AG10803 (cell line): ENCODE measurements at places on chromosomes 5 and 9.
A peak's percentile ranks its signal among the peaks of the same experiment; 100 is the strongest.

DNA sequence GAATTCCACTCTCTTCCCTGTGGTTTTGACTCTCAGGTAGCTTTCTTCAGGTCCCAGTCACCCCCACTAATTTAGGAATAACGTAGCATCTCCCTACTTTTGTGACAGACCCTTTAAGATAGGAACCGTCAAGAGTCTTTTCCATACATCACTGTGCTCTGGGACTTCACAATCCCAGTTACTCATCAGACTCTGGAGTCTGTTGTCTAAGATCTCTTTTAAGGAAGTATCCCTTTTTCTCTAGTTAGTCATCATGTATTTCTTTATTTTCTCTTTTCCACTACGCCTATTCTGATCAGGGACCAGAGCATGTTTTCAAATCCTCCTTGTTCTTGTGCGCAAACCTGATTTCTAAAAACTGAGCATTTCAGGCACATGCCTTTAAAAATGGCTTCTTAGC is 143.0 kb downstream of the GOLPH3 start:
- peak; percentile 22 for DNase-seq

- DNase-seq = no peak
Observed at GRCh38 chr5:78611126-78611605, 37.4 kb downstream of the LHFPL2 start.

- DNase-seq = no peak
Observed at GRCh38 chr9:137278061-137278701, 655 bp downstream of the TOR4A start.

DNA sequence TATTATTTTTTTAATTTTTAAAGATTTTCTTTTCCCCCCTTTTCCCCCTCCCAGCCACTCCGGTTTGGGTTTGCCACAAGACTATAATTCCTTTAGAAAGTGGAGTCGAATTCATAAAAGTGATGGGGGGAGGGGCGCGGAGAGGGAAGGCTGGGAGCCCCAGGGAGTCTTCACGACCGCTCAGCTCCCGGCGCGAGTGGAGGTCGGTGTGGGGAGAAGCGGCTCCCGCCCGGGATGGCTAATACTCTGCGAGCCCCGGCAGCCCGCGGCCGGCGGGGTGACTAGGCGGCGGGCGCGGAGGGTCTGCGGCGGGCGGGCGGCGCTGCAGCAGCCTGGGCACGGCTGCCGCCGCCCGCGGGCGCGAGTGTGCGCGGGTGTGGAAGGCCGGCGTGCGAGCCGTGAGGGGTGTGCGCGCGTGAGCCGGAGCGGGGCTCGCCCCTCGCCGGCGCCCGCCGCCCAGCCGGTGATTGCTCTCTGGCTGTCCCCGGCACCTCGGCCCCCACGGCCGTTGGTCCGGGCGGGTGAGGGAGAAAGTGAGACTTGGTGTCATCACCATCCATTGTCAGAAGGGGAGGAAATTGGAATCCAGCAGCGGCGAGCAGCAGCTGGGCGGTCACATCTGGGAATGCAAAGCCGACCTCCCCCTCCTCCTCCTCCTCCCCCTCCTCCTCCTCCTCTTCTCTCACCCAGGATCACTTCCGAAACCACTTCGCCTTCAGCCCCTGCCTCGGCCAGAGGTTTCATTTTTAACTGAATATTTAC is at the start of gene PARP8:
PARP8 (plus strand) TSS at position 377 of the 762 bp plus-strand sequence. CDS start 459 bp downstream, outside the sequence.
- peak; percentile 36 for DNase-seq

DNA sequence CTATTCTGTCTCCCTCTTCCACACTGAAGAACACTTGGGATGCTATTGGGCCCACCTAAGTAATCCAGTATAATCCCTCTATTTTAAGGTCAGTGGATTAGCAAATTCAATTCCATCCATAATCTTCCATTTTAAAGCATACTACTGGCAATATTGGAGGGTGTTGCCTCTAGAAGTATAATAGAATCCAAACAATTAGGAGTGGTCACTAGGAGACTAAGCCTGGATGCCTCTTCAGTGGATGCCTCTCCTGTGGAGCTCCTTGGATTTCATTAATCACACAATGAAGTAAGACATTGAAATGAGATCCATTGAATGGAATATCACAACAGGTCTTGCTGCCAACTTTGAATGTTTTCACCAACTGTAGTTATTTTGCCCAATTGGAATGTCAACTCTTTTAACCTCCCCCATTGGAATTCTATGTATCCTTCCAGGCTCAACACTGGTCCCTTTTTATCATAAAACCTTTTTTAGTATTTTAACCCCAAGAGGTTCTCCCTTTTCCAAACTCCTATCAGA is 311.6 kb downstream of the PLK2 start:
- peak; percentile 53 for DNase-seq

DNA sequence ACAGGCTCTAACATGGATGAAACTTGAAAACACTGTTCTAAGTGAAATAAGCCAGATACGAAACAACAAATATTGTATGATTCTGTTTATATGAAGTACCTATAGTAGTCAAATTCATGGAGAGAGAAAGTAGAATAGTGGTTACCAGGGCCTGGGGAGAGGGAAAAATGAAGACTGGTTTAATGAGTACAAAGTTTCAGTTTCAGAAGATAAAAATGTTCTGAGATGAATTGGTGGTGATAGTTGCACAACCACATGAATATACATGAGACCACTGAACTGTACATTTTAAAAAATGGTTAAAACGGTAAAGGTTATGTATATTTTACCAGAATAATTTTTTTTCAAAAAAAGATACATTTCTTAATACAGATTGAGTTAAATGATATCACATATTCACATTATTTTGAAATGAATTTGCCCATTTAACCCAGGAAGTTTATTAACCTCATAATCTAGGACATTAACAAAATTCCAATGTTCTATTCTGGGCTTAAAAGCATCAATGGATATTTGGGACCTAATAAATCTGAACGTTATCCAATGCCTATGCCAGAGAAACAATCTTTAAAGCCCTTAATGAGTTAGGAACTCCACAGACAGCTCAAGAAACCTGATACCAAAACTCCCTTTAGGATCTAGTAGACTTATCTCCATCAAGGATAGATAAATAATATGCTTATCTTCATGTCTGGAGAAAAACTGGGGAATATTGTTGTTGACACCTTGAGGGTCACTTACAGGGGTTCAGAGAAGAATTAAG is 521.3 kb downstream of the EFNA5 start:
- no peak for DNase-seq

GRCh38 chr5:68924481-68925145 is 169.2 kb upstream of the SLC30A5 start:
- DNase-seq = peak; percentile 82
